Occipital lobe (tissue), 3 donors: ENCODE measurements at places on chromosomes 2 and 18. TPM values are rescaled to one million over a fixed set of nuclear protein-coding genes. Genes with fewer than 3 reads are reported as not detected.

ALPG gene
- not detected for total RNA-seq

RAB27B gene
- total RNA-seq: 35.1 TPM

CRYBA2 gene
- total RNA-seq: not detected

CRACDL gene
- total RNA-seq: 2.3 TPM

AP1S3 gene
- total RNA-seq: 2.7 TPM

EFR3B gene
- 47.1 TPM for total RNA-seq

TEKT4 gene
- 0.31 TPM for total RNA-seq

RAMP1 gene
- total RNA-seq: 2.7 TPM

NEU4 gene
- total RNA-seq: 0.31 TPM

PAX8 gene
- total RNA-seq: not detected
